NT2/D1 (cell line): ENCODE measurements at places on chromosomes 5 and 9.

DNA sequence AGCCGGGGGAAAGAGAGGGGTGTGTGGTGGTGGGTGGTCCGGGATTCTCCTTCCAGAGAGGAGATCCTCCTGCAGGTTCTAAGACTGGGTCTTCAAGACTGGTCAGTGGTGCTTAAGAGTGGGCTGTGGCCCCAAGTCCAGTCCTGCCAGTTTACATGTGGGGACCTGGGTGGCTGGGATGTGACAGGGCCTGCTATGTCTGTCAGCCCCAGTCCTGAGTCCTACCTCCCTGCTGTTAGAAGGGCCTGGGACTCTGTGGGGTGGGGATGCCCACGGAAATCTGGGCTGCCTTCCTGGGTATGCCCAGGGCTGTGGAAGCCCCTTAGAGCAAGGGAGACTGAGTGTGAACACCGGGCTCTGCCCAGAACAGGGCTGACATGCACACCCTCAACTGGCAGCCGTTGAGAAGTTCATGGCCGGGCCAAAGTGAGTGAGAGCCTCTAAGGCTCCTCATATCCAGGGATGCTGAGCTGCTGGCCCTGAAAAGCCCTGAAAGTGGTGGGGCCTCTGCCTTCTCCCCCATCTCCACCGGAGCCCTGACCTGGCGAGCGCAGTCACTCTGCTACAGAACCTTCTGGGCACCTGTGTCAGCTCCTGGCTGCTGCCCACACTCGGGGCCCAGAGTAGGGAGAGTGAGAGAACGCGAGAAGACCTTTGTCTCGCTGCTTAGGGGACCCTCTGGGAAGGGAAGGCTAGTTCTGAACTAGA, 1.7 kb downstream of the PHF2 start:
- DNase-seq: no peak

- no peak for DNase-seq
Measured at GRCh38 chr5:17216974-17217492, 398 bp upstream of the BASP1 start.

- no peak for DNase-seq
Measured at GRCh38 chr9:128026255-128026772, 40.8 kb downstream of the NAIF1 start.

GRCh38 chr5:167950126-167950721, 341.2 kb upstream of the WWC1 start:
- no peak for DNase-seq

GRCh38 chr5:72390836-72391235, 70.7 kb downstream of the PTCD2 start:
- DNase-seq: no peak

DNA sequence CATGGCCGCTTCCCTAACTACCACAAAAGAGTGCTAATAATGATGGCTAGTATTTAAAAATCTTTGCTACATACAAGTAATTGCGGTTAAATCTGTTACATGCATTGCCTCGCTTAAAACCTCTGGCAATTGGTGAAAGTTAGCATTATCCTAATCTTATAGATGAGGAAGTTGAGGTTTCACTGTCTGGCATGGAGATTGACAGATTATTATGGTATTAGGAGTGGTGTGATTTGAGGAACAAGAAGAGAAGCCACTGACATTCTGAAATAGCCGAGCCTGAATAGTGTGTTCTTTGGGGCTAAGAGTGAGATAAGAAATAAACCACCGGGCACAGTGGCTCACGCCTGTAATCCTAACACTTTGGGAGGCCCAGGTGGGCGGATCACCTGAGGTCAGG, 45.3 kb upstream of the DPYSL3 start:
- no peak for DNase-seq
